ENCODE measurements at places on chromosomes 4 and X. TPM values are rescaled to one million over a fixed set of nuclear protein-coding genes. Genes with fewer than 3 reads are reported as not detected.

Gene SSX2
- not detected for total RNA-seq

Gene SPARCL1
- 32.2 TPM for total RNA-seq

Gene KLHL15
- total RNA-seq = 26.6 TPM

Gene FRMPD4
- total RNA-seq = 34.1 TPM

Gene MMRN1
- 3.8 TPM for total RNA-seq

Gene MAGED4
- 127 TPM for total RNA-seq

Gene RRH
- 0.31 TPM for total RNA-seq

All from parietal lobe (tissue), 2 donors.